ENCODE measurements at places on chromosomes 4 and X.

DNA sequence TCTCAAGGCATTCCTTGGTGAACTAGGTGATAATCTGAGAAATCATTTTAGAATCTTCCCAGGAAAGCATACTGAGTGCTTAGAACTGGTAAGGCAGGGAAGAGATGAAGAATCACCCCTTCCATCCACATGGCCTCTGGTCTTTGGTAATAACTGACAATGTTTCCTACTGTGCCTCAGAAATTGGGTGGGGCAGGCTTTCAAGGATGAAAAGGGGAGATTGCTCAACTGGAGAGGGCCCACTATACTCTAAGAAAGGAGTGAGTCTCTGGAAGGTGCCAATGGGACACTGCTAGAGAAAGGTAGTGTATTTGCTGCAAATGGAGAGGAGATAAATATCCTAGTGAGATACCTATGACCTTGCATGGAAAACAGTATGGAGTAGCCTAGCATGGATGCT, 135.0 kb upstream of the SCML1 start:
- no peak for DNase-seq

DNA sequence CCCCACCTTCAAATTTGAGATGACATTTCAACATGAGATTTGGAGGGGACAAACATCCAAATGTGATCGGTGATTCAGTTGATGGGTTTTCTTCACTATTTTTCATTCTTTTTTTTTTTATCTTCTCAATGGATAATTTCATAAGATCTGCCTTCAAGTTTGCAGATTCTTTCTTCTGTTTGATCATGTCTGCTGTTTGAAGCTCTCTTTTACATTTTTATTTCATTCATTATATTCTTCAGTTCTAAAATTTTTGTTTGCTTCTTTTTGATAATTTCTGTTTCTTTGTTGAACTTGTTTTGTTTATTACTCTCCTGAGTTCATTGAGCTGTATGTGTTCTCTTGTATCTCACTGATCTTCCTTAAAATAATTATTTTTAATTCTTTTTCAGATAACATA, 14.8 kb downstream of the APOOL start:
- DNase-seq: no peak

DNA sequence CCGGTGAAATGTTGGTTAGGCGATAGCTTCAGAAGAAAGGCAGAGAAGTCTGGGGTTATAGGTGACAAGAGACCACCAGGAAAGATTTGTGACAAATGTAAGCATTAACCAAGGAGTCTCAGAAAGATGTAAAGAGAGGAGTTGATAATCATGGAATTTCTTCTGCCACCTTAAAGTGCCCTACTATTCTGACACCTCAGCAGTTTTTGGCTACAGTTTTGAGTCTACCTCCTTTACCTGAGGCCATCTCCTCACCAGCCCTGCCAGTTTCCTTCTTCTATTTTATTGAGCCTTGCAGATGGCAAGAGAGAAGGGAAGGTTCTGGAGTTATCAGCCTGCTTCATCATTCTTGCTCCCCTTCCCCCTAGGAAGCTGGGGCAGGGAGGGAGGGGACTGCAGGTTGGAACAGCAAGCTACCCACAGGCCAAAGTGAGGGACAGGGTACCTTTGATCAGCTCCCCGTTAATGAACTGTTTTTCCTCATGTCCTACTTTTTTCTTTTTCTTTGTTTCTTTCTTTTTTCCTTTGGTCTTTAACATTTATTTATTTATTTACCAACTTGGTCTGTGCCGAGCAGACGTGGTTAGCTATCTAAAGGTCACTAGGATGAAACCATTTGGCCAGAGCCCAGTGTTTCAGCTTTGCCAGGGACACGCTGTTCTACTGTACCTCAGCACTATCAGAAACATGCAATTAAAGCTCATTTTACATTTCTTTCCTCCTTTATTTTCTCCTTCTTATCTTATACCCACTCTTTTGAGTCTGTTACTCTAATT, 438.7 kb upstream of the AR start:
- no peak for DNase-seq

- no peak for DNase-seq
Observed at GRCh38 chrX:38750551-38750950, 50.7 kb upstream of the MID1IP1 start.

DNA sequence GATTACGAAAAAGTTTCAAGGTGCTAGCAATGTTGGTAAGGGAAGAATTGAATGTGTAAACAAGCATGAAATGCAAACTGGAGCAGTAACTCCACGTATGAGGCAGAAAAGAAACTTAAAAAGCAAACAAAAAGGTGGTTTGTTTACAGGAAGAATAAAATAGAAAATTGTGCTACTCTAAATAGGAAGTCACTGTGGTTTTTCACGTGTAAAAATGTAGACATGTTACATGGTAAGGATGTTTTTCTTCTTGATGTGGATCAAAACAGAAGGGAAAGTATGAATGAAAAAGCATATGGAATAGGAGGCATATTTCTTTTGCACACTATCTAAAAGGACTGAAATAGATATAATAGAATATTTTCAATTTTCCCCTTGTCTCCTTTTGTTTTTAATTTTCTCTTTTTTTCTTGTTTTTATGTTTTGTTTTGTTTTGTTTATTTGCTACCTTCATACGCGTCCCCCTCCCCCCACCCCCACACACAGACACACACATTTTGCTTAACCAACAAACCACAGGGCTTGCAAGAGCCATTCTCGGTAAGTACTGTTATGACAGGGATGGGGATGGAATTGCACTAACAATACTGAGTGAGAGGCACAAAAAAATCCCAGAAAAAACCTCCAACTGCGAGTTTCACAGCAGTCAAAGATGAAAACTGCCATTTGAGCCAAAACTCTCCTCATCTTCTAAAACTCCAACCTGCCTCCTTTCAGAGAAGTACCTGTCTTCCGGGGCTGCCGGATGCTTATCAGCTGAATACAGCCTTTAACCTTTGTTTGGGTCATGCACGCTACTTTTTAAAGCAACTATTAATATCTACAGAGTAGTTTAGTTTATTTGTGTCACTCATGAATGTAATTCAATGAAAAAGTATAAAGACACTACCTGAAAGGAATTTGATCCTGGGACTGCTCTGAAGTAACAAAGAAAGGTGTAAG, 135.8 kb downstream of the IL15 start:
- no peak for DNase-seq

DNA sequence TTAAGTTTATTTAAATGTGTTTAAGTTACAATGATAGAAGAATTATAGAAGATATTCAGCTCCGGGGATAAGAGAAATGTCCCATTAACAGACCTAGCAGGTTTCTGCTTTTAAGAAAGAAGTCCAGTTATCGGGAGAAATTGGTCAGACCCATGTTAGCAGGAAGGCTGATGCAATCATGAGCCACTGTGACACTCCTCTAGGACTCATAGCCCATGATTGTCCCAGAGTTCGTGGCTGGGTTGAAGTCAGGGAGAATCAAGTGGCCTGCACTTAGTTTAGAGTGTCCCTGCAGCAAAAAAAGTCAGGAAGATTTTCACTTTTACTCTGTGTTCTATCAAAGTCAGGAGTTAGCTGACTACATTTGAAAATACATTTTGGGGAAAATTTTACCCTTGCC, 72.0 kb downstream of the TMEM144 start:
- no peak for DNase-seq

GRCh38 chr4:182289809-182290208, 46.6 kb downstream of the TENM3 start:
- DNase-seq: no peak

DNA sequence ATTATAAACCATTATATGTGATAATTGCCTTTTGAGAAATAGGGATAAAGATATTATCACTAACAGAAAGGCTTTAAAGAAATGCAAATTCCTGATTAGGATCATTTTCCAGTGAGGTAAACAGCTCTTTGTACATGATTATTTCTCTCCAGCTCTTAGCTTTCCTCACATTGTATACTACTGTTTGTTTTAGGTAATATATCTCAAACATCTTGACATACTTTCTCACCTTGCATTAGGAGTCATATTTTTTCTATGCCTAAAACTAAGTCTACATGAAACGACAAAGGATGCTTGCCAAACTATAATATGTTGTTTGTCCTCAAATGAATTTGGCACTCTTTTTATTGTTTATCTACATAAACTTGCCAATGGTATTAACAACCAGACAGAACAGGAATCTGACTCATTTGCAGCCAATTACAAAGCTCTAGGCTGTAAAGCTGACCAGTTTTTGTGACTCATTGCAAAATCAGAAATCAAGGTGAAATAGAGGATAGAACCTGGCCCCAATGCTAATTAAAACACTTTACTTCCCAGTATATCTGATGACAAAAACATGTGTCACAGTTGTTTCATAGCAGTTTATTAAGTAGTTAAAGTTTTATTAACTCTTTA, 107.0 kb downstream of the IQCM start:
- no peak for DNase-seq

DNA sequence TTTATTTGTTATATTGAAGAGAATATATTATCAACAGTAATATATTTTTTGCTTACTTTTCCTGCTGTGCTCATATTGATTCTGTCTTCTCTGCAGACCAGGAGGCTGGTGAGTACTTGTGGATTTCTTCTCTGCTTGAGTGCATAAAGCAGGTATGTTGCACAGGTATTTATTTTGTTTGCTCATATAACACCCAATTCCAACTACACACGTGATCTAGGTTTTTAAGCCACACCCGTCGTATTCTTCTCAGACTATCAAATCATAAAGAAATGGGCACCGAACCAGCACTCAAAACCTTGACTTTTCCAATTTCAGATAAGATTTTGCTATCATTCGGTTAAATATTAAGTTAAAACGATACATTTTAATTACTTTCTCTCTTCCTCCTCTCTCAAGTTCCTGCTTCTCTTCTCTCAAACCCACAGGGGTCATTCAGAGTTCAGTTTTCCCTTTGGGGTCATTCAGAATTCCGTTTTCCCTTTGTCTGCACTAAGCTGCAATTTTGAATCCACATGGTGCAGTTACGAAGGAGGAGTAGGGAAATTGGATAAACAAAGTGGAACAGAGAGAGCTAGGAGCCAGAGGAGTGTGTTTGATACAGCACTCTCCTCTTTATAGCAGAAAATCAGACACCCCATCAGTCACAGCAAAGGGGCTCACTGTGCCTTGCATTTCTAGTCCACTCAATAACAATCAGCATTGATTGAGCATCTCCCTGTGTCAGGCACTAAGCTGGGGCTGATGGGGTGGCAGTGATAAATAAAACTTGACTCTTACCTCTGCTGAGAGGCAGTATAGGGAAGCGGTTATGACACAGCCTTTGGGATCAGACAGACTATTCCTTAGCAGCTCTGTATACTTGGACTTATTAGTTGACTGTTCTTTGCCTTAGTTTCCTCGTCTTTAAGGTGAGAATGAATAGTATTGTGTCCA, at the start of gene ADH1C:
Gene ADH1C, minus strand, starts transcription at position 145 of the 936 bp plus-strand sequence. Its CDS starts 71 bp downstream, at position 74.
- DNase-seq: no peak

- DNase-seq: peak; percentile 85
Observed at GRCh38 chr4:78938868-78939666, at the start of gene PAQR3. Gene PAQR3, minus strand, starts transcription at chr4:78939438. Its CDS starts 214 bp downstream, at chr4:78939224.

- peak; percentile 2 for DNase-seq
Observed at GRCh38 chrX:37905436-37906147, 58.2 kb upstream of the DYNLT3 start.

GRCh38 chrX:2658585-2659292, 32.4 kb upstream of the CD99 start:
- no peak for DNase-seq

DNA sequence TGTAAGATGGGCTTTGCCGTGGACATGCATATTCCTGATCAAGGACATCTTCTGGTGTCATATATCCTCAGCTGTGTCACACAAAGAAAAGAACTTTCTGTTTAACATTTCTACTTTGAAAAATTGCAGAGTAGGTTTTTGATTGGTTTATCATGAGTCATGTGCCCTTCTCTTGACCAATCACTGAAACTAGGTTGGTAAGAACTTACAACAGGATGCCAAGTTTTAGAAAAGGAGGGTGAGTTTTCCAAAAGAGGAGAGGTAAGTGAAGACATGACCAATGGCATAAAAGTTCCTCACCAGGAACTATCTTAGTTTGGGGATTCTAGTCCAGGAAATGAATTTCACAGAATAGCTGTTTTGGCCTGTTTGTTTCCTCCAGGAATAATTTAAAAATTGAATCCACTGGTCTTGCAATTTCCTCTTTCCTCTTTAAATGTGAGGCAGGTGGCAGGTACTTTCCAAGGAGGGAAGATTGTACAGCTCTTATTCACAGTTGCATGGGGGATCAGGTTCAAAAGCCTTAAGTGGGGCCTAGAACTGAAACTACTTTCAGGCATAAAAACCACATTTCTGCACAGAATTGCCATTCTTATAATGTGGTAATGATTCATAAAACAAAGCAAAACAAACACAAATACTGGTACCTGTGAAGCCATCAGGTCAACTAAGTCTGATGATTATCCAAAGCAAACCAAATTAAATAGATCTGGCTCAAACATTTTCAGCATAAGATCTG, 1114.5 kb upstream of the LCORL start:
- DNase-seq: no peak

GRCh38 chrX:132692526-132692925, 203.7 kb upstream of the MBNL3 start:
- DNase-seq: no peak

DNA sequence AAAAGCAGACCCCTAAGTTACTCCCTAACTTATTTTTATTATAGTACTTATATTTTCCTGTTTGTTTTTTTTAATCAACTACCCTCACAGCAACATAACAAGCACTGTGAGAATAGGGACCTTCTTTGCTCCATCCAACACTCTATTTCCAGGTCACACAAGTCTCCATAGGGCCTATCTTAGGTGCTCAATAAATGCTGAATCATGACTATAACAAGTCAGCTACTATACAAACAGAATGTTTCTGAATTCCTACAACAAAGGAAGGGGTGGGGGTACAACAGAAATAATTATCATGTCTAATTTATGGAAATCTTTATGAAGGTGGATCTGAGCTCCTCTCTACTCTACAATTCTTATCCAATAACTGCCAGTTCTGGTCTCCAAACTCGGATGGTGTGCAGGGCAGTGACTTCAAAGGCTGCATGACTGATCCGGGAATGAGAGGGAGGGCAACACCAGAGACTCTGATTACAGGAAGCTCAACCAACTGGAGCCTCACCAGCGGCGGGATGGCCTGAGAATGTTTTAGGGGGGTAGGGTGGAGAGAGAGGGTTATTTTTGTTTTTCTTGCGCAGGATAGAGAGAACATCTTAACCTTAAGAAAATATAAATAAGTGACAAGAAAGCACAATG, 71.1 kb downstream of the HADH start:
- DNase-seq: no peak

GRCh38 chr4:48792348-48793006, 12.4 kb upstream of the FRYL start:
- DNase-seq: no peak

- DNase-seq: no peak
Observed at GRCh38 chrX:107659768-107660167, 31.5 kb downstream of the PRPS1 start.

GRCh38 chrX:2264179-2265030, 236.4 kb downstream of the DHRSX start:
- no peak for DNase-seq

Data from activated naive CD4-positive, alpha-beta T cell treated with Interleukin-2 at 50 U/mL for 16 hours (primary cell).